GM23338 (cell line): ENCODE measurements at places on chromosomes 5 and 9. TPM values are rescaled to one million over a fixed set of nuclear protein-coding genes. Genes with fewer than 3 reads are reported as not detected.
A peak's percentile ranks its signal among the peaks of the same experiment; 100 is the strongest.

GRCh38 chr5:157271740-157272271 lies 5.9 kb downstream of the CYFIP2 start:
- DNase-seq = no peak

Gene ABO
- total RNA-seq = 0.16 and 0.28 TPM in 2 replicates

DNA sequence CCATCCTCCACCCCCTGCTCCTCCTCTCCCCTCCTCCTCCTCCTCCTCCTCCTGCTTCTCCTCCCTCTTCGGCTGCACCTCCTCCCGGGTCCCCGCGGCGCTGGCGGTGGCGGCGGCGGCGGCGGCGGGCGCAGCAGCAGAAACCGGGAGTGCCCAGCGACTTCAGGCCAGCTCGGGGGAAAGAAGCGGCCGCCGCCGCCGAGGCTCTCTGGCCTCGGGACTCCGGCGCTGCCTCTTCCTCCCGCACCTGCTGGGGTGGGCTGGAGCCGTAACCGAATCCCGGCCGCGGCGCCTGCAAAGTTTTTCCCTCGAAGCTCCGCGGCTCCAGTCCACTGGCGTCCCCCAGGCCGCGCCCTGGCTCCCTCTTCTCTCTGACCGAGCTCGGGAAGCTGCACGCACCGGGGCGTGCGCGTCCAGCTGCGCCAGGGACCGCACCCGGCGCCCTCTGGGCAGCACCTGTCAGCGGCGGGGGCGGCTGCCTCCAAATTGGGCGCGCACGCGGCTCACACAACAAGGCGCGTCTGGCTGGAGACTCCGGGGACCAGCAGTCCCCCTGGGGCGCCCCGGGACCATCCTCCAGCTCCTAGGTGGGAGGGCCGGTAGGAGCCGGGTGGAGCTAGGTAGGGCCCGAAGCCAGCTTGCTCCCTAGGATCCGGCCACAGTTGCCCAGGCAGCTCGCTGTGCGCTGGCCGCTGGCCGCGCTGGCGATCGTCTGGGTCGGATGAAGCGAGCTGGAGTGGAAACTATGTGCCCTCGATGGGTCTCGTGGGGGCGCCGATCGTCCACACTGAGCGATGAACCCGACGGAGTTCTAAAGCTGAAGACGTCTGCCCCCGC lies at the start of gene MCTP1:
Gene MCTP1, minus strand, starts transcription at position 523 of the 837 bp plus-strand sequence.
- peak; percentile 67 for DNase-seq

Gene SHISAL2B
- total RNA-seq = 3.9 and 12.3 TPM in 2 replicates

GRCh38 chr9:38700695-38701094 lies 19.2 kb downstream of the FAM240B start:
- DNase-seq = no peak

- DNase-seq = no peak
Observed at GRCh38 chr9:2022560-2022959, 7.4 kb downstream of the SMARCA2 start.

DNA sequence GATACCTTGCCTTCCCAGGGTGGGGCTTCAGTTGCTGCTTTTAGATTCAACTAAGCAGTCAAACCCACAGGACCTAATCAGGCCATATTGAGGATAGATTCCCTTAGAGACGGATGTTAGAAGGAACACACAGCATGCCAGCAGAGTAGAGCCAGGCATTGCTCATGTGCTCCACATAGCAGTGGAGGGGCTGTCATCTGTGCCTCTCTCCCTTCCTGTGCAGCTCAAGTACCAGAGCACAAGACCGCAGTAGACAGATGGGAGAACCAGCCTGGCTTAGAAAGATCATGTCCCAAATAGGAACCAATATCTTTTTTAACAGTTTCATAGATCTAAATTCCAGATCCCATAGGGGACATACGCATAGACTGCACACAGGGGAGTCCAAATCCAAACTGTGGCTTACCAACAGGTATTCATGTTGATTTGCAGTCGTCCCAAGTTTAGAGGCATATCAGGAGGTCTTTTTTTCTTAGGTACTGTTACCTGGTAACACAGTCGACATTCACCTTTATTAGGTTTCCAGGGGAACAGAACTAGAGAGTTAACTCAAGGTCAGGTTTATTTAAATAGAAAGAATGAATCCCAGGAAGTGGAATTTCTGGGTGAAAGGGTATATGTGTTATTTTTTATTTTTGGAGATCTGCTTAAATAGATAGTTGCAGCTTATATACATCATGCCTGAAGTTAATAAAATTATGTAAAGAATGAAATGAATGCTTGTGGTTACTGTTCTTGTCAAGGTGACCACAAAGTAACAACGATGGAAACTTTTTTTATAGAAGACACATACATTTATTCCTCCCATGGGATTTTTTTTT lies 43.5 kb upstream of the PCAT7 start:
- DNase-seq = peak; percentile 36

GRCh38 chr9:73573235-73573634 lies 421.6 kb downstream of the ANXA1 start:
- no peak for DNase-seq
